ENCODE measurements at places on chromosomes 13 and 19.

DNA sequence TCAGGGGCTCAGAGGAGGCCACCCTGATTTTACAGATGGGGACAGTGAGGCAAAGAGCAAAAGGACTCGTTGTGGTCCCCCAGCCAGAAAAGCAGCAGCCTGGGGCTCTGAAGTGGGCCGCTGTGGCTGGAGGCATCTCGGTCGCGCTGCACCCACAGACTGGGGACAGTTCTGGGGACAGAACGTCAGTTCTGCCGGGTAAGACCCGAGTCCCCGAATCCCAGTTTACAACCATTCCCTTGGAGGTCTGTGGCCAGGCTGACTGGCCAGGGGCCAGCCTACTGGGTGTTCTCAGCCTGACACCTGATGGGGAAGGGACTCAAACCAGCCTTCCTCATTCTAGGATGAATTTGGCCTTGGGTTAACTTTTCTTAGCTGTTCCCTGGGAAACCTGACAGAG lies 14.1 kb downstream of the SUGP1 start:
- DNase-seq = no peak

GRCh38 chr13:95156208-95156607 lies 145.0 kb downstream of the ABCC4 start:
- no peak for DNase-seq

- DNase-seq = no peak
These were observed 1.7 kb downstream of the PDX1 start for GRCh38 chr13:27921421-27921960.

DNA sequence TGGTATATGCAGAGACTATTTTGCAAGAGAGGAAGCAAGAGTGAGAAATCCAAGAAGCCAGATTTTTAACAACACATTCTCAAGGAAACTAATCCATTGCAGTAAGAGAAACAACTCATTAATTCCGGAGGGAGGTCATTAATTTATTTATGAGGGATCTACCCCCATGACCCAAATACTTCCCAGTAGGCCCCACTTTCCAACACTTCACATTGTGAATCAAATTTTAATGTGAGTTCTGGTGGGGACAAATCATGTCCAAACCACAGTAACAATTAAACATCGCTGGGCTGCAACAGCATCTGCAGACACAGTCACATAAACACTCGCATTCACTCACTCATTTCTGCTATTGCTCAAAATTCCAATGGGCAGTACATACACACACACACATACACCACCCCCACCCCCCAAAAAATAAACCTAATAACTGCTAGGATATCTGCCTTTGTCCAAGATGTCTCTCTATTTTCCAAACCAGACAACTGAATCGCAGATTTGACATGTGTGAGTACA lies 1483.7 kb downstream of the PCDH9 start:
- no peak for DNase-seq

DNA sequence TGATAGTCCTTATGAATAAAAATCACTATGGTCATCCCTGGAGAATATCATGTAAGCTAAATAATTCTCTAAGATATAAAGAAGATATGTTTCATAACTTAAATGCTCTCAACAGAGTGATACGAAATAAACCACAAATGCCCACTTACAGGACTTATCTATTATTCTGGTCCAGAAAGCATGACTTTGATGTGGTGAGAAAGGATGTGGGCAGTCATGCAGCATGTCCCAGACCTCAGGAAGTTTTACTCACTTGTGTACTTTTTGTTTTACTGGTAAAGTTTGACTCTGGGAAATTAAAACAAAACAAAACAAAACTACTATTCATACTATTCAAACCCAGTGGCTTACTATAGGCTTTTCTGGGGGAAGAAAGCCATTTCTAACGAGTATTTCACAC lies 483.2 kb upstream of the SLITRK6 start:
- DNase-seq = no peak
